ENCODE measurements at places on chromosomes 1 and 21. TPM values are rescaled to one million over a fixed set of nuclear protein-coding genes. Genes with fewer than 3 reads are reported as not detected.

The BGLAP gene
- not detected for total RNA-seq

The IER5 gene
- 32.6 TPM for total RNA-seq

The OR2L5 gene
- total RNA-seq, result not detected

DNA sequence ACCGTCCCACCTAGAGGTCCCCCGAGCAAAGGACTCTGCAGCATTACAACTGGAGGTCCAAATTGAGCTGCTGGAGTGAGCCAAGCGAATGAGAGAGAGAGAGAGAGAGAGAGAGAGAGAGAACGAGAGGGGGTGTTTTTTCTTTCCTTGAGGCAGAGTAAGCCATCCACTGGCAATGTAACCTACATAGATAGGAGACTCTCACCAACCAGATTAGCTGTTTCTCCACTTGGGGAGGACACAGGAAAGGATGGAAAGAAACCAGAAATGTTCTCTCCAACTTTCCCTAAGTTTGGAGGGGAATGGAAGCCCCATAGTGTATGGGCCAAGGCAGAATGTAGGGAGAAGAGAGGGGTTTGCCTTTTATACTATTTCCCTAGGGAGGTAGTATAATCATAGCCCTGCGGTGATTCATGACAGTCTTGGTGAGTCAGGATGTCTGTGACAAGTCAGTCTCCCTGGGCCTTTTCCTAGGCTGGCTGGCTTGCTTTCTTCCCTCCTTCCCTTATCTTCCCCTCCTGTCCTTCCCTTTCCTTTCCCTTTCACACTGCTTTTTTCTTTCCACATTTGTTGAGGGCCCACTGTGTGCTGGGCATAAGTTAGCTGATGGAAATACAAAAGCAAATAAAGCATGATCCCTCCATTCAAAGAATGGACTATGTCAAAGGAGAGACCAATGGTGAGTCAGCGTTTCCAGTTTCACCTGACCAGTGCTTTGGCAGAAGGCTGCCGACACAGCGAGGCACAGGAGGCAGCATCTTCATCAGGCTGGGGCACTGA lies 7.1 kb downstream of the FNDC7 start:
- no peak for DNase-seq

Measured in SK-MEL-5 (cell line).